Lung microvascular endothelial cell (primary cell): ENCODE measurements at places on chromosomes 4 and X. TPM values are rescaled to one million over a fixed set of nuclear protein-coding genes. Genes with fewer than 3 reads are reported as not detected.

The CPZ gene
- total RNA-seq = not detected in 2 replicates

GRCh38 chr4:124974152-124974551 lies 261.6 kb upstream of the ANKRD50 start:
- no peak for DNase-seq

- DNase-seq = no peak
Measured at GRCh38 chrX:31227250-31227649, 155.4 kb upstream of the FTHL17 start.

DNA sequence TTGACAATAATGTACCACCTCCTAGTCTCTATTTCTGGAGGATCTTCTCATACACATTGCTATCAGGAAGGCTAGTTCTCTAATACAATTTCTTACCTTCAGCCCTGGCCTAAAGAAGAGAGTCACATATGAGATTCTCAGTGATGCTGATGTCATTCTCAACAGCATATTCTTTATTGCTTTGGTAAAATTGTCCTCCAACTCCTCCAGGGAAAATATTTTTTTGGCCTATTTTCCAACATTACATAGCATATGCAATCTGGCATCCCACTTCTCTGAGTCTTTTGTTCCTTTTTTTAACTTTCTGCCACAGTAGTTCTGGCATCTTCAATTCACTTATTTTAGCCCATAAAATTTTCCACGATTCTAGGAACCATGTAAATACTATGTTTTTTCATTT lies 2363.1 kb downstream of the ARAP2 start:
- DNase-seq = no peak

- DNase-seq = no peak
Measured at GRCh38 chr4:81738891-81739290, 267.2 kb upstream of the RASGEF1B start.

DNA sequence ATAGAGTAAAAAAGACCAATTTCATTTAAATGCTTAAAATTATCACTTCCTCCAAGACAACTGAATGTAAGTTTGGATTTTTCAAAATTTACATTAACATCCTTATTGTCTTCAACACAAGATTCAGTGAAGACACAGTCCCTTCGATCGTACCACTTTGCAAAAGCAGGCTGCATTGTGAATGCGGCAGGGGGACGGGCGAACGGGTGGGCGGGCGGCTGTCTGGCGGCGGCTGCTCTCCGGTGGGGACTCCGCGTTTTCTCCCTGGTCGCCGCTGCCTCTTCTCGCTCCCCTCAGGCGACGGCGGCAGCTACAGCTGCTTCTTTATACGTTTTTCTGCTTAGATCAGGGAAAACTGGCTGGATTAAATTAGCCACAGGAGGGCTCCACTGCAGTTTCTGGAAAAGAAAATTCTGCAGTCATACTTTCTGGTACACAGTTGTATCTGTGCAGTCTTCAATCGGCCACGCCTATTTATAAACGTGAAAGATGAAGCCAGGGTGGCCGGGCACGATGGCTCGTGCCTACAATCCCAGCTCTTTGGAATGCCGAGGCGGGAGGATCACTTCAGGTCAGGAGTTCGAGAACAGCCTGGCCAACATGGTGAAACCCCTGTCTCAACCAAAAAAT lies 33.9 kb upstream of the HPF1 start:
- peak; percentile 86 for DNase-seq

- no peak for DNase-seq
Measured at GRCh38 chr4:170776983-170777382, 687.2 kb upstream of the AADAT start.

- no peak for DNase-seq
Measured at GRCh38 chrX:133570549-133570948, 155.3 kb upstream of the GPC4 start.

DNA sequence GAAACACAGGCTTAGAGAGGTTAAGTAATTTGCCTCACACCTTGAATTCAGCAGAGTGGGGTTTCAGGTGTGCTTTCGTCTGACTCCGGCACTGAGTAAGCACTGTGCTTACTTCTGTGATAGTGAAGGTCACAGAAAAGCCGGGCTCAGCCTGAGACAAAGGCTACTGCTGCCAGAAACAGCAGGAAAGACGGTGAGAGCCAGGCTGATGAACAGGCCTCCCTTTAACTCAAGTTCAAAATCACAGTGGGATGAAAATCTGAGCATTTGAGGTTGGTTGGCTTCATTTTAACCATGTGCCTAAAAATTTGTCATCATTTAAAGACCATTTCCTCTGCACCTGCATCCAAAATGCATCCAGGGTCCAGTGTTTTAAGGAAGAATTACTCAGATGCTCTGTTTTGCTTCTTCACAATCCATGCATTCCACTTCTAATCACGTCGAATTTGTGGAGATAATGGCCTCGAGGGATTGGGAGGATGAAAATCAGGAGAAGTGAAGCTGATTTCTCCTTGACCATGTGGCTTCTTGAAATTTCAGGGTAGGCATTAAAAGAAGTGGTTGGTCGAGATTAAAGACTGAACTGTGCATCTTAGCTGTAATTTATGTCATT lies 121.2 kb upstream of the LNX1 start:
- no peak for DNase-seq
